ENCODE measurements at places on chromosomes 5 and 9. TPM values are rescaled to one million over a fixed set of nuclear protein-coding genes. Genes with fewer than 3 reads are reported as not detected.

KIF20A gene
- total RNA-seq: 42.5 TPM

IL13 gene
- not detected for total RNA-seq

CTNND2 gene
- not detected for total RNA-seq

SLCO6A1 gene
- not detected for total RNA-seq

ZDHHC11 gene
- 18.6 TPM for total RNA-seq

ZNF169 gene
- total RNA-seq: 1.9 TPM
